ENCODE measurements at places on chromosomes 5 and 9. TPM values are rescaled to one million over a fixed set of nuclear protein-coding genes. Genes with fewer than 3 reads are reported as not detected.

DNA sequence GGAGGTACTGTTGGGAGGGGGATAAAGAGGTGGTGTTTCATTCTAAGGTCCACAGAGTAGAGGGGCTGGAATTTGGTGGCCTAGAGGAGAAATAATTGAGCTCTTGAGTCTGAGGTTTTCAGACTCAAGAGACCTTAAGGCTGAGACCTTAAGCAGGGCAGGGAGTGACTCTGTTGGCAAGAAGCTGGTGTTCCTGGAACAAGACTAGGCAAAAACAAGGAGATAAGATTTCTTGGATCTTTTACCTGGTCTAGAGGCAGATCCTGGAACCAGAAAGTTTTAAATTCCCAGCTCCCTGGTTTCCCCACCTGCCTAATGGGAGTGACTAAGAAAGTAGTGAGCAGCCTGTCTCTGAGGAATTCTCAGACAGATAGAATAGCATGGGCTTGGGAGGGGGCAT is 4.1 kb upstream of the CCL21 start:
- DNase-seq: no peak

- DNase-seq: no peak
Observed at GRCh38 chr9:135879619-135880018, 27.7 kb downstream of the CAMSAP1 start.

The SNAPC3 gene
- 29.2 TPM for total RNA-seq

DNA sequence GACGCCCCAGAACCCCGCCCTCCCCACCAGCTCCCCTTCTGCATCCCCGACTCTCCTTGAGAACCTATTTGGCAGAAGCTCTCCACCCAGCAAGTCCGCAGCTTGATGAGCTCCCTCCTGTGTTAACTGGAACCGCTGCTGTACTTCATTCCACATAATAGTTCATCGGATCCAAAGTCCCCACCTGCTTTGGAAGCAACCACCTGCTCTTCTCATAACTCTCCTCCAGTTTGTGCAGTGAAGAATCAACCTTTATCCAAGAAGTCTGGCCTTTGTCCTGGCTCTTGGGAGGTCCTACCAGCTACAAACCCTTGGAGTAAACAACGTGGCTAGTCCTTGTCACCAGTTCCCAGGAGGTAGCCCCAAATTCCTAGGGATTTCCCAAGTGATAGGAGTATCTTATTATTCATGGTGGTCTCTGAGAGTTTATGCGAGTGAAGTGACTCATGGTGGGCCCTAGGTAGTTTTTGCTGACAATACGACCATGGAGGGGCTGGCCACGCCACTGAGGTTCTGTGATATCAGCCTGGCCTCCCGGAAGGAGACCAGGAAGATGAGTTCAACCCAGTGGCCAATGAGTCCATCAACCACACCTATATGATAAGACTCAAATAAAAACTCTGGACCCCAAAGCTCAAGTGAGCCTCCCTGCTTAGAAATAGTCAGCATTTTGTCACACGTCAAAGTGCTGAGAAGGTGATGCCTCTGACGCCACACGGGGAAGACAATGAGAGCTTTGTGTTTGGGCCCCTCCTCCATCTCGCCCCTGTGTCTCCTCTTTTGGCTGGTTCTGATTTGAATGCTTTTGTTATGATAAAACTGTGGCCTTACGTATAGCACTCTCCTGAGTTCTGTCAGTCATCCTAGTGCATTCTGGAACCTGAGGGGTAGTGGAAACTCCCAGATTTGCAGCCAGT is 3.6 kb upstream of the IL4 start:
- DNase-seq: no peak

The WDR38 gene
- not detected for total RNA-seq

GRCh38 chr5:143653766-143654282 is 158.1 kb upstream of the HMHB1 start:
- no peak for DNase-seq

The GGTA1 gene
- not detected for total RNA-seq

GRCh38 chr5:168790671-168791250 is 211.6 kb upstream of the PANK3 start:
- DNase-seq: no peak

- no peak for DNase-seq
Observed at GRCh38 chr9:27514551-27514950, 9.5 kb upstream of the IFNK start.

DNA sequence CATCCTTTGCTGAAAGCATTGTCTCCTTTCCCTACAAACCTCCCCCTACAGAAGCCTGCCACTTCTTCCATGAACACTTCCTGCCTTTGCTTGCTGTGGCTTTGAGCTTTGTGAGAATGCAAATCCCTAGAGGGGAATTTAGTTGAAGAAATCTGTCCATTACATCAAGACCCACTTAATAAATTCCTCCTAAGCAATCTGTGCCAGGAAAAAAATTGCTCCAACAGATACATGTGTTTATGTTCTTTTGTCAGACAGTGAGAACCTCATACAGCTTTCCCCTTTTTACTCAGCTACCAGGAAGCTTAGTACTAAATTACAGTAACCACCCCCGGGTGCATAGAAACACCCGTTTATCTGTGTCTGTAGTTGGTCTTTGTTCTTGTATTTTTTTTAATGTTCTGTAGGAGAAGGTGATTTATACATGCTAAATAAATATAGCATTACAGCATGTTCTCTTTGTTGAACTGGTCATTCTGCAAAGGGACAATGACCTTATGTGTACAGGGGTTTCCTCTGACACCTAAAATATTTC is 43.9 kb downstream of the SH3TC2 start:
- no peak for DNase-seq

The NUTM2F gene
- total RNA-seq: not detected

- DNase-seq: no peak
Observed at GRCh38 chr9:28092981-28093936, 520.0 kb upstream of the C9orf72 start.

GRCh38 chr9:83307066-83307724 is 231.0 kb downstream of the FRMD3 start:
- DNase-seq: no peak

- DNase-seq: no peak
Observed at GRCh38 chr5:144487761-144488160, 317.1 kb downstream of the KCTD16 start.

The AHRR gene
- total RNA-seq: 41.6 TPM

- no peak for DNase-seq
Observed at GRCh38 chr9:33320568-33321261, 30.4 kb downstream of the NFX1 start.

The PITX1 gene
- total RNA-seq: not detected

DNA sequence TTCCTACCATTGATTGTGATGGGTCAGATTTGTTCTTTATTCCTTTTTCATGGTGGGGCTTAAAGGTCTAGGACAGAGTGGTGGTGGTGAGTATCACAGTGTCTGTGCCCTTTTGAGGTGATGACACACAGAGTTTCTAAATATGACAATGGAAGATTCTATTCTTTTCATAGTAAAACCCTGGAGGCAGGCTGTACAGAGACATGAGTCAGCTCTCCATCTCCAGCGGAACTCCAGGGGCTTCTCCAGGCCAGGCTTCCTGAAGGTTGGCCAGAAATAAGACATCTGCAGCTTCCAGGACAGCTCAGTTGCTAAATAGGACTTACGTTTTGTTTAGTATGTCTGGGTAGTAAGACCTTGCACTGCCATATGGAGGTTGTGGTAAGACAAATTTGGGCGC is 229.5 kb downstream of the CD180 start:
- no peak for DNase-seq

The TSSK1B gene
- not detected for total RNA-seq

DNA sequence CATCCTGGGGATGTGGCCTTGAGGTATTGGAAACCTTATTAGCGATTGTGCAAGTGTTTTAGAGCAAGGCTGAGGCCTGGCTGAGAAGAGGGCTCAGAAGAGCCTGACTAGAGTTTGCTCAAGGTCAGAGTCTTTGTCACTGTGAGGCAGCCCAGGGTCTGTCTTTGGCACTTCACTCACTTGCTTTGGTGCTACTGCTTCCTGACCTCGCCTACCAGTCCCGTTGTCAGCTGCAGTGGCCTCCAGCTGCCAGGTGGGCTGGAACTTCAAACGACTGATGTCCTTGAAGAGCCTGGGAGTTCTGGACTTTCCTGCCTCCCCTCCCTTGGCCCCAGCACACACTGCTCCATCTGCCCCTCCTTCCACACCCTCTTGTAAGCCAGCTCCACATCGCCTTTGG is 228.0 kb downstream of the SNX18 start:
- no peak for DNase-seq

The IRX1 gene
- not detected for total RNA-seq

GRCh38 chr9:90611121-90611520 is 31.5 kb downstream of the DIRAS2 start:
- DNase-seq: no peak

DNA sequence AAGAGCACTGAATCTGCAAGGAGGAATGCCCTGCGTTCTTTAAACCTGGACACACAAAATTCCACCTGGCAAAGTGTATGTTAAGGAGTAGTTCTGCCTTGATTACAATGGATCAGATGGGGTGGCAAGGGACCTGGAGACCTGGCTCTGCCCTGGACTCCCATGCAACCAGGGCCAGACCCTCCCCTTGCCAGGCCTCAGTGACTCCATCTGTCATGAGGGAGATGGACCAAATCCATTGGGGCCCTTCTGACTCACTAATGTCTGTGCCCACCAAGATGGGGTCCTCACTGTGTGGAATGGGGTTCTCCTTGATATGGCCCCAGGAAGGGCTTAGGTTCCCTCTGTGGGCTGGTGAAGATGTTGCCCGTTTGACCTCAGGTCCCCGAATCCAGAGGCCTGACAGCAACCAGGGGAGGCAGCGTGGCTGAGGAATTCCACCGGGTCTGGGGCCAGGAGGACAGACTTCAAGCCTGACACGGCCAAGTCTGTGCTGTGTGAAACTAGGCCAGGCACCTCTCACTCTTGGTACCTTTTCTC is 100.3 kb downstream of the PAX5 start:
- DNase-seq: no peak

- DNase-seq: no peak
Observed at GRCh38 chr5:115369430-115370144, 73.1 kb upstream of the CCDC112 start.

- DNase-seq: no peak
Observed at GRCh38 chr5:159956074-159956473, 39.8 kb downstream of the ADRA1B start.

- no peak for DNase-seq
Observed at GRCh38 chr5:67178085-67178484, 18.5 kb downstream of the CD180 start.

The S100Z gene
- 1.9 TPM for total RNA-seq

DNA sequence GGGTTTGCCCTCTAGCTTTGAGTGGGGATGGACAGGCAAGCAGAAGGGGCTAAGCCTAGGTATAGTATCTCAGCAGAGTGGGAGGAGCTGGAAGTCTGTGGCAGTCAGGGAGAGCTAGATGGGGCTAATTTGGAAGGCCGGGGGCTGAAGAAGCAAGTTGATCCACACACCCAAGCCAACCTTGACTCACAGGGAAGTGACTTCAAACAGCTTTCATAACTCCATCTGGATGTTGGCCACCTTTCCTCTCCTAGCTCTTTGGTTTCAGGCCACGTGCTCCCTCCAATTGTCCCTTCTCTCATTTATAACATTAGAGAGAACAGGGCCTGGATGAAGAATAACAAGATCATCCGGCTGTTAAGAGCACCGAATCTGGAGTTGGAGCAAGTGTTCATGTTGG is 36.8 kb downstream of the EGR1 start:
- no peak for DNase-seq

The AQP3 gene
- total RNA-seq: 32.0 TPM

- no peak for DNase-seq
Observed at GRCh38 chr5:179188636-179189035, 128.5 kb downstream of the ZNF354C start.

The ORM2 gene
- not detected for total RNA-seq

DNA sequence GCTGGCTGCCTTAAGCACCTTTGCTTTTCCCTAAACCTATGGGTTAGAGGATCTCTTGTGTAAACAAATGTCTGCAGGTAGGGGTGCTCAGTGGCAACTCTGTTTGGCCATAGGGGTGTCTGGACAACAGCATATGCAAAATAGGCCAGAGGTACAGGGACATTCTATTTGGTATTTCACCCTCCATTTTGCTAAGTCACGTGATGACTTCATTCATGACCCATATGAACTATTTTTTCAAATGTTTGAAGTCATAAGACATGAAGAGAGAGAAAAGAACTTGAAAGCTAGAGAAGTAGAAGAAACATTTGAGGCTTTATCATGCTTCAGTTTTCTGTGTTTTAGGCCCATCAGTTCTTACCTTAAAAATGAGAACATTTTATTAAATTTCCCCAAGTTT is 370.2 kb downstream of the GADD45G start:
- DNase-seq: no peak

The C9 gene
- not detected for total RNA-seq

GRCh38 chr9:99040911-99041582 is 63.9 kb upstream of the TGFBR1 start:
- DNase-seq: no peak

The THBS4 gene
- total RNA-seq: 0.47 TPM

DNA sequence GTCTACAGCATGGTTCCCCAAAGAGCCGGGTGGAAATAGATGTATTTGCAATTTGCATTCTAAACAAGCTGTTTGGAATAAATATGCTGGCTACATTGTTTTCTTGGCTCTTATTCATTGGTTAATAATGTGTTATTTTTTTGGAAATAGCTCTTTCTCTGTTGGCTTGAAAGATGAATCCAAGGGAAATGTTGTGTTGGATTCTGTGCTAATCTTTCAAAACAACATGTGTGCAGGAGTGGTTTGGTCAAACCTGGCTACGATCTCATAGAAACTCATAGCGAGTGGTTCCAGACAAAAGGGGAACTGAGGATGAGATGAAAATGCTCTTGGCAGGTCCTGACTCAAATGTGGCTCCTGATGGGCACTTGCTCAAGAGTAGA is 63.7 kb upstream of the CXCL14 start:
- DNase-seq: no peak

- DNase-seq: no peak
Observed at GRCh38 chr9:100937382-100937781, 91.1 kb upstream of the PLPPR1 start.

- DNase-seq: no peak
Observed at GRCh38 chr5:34564710-34565235, 91.4 kb upstream of the RAI14 start.

DNA sequence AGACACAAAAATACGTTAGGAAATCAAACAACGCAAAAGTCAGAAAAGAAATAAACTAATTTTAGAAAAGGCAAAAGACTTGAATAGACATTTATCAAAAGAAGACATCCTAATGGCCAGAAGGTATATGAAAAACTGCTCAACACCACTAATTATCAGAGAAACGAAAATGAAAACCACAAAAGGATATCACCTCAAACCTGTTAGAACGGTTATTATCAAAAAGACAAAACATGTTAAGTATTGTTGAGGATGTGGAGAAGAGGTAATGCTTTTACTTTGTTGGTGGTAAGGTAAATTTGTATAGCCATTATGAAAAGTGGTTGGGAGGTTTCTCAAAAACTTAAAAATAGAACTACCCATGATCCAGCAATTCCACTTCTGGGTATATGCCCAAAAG is 230.0 kb upstream of the RGMB start:
- no peak for DNase-seq

- DNase-seq: no peak
Observed at GRCh38 chr5:36899860-36900259, 23.3 kb downstream of the NIPBL start.

GRCh38 chr5:34598177-34598794 is 57.8 kb upstream of the RAI14 start:
- DNase-seq: no peak

The IFNA21 gene
- not detected for total RNA-seq

The IL11RA gene
- total RNA-seq: 79.1 TPM

The ARID3C gene
- total RNA-seq: not detected

GRCh38 chr9:134186471-134187109 is 22.2 kb upstream of the RNU6ATAC start:
- DNase-seq: peak; percentile 22

GRCh38 chr5:69331528-69332445 is 814 bp downstream of the CCDC125 start:
- no peak for DNase-seq
